ENCODE measurements at places on chromosomes 1 and 21.

DNA sequence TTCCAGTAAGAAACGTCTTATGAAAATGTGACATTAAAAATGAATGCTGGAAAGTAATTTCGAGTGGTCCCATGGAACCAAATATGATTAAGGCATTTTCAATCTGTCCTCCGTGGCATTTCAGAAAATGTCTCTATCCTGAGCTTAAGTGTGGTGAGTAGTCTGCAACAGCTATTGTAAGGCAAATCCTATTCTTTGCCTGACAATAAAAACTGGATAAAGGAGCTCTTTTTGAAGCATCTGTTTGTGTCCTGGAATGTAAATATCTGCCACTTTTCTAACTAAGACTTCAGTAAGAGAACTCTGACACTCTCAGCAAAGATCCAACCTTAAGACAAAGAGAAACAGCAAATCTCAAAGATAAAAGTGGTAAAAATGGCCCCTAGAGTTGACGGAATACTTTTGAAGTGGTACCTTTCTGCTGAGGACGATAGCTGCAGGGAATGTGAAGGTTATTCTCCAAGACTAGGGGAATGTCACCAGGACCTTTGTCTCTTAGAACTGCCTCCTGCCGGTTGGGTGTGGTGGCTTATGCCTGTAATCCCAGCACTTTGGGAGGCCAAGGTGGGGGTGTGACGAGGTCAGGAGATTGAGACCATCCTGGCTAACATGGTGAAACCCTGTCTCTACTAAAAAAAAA lies 486.7 kb upstream of the ZP4 start:
- no peak for DNase-seq

- no peak for DNase-seq
Observed at GRCh38 chr1:75341537-75341936, 207.3 kb downstream of the LHX8 start.

- no peak for DNase-seq
Observed at GRCh38 chr1:175649416-175649815, 94.0 kb downstream of the TNR start.

GRCh38 chr1:21289700-21290545 lies at the start of gene ECE1:
ECE1 (minus strand) TSS chr1:21290463; CDS start chr1:21290414, 49 bp downstream.
- DNase-seq, result no peak

GRCh38 chr1:158353303-158354075 lies at the start of gene CD1E:
CD1E (plus strand) TSS chr1:158353894; CDS start chr1:158353989, 95 bp downstream.
- no peak for DNase-seq

DNA sequence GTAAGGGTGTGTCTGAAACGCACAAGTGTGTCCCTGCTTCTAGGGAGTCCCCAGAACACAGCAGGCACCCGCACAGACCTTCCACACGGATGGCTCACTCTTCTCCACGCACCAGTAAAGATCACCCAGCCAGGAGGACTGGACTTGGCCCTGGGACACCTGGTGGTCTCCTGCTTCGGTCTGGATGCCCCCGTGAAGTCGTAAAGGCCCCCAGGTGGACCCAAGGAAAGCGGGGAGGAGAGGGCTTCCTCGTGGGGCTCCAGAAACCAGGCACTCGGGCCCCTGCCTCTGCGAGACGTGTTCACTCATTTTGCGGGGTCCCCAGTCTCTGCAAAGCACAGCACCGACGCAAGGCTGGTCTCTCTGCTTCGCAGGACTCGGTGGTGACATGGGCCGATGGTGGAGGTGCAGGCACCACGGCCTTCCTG lies 20.2 kb upstream of the COL6A2 start:
- DNase-seq, result no peak

GRCh38 chr1:53550201-53550741 lies 91.1 kb downstream of the DMRTB1 start:
- DNase-seq, result peak; percentile 30

GRCh38 chr1:81559662-81560350 lies 240.9 kb upstream of the ADGRL2 start:
- DNase-seq, result no peak

DNA sequence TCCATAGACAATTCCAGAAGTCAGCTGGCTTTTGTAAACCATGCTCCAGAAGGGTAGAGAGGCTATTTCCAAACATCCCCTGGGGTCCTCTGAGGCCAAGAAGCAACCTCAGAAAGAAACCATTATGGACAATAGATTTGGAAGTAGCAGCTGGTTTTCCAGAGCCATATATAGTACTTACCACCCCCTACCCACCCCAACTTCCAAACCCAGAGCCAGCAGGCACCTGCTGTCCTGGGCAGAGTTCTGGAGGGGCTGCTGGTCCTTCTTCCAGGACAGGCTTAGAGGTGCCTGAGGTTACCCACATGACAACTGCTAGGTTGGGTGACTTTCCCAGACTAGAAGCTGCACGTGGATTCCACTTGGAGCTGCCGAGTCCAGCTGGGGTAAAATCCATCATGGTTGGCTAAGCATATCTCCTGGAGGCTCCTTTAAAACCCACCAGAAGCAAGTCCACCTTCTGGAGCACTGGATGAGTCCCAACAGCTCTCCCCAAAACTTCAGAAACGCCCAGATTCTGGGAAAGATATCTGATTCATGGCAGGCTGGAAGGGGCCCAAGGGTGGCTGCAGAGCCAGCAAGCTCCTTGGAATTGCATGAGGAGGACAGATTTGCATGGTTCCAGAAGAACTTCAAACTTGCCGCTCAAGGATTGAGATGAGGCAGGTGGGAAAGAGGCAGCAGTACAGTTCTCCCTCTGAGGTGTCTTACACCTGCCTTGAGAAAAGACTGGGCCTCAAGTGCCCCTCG lies 5.8 kb downstream of the MYCL start:
- DNase-seq, result no peak

DNA sequence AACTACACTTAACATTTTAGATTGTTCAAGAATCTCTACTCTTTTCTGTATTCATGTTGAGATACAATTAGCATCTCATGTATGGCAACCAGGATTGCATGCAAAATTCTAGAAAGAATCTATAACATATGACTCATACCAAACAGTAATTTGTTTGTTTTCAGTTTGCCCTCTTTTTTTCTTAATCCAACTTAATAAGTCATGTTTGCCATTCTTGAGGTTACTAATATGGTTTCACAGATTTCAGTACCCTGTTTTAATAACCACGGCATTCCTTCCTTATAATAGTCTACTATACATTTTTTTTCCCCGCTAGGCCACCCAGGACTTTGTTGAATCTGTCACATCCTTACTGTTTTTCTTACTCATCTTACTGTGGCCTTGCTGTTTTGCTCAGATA lies 140.8 kb downstream of the FMN2 start:
- DNase-seq, result no peak

GRCh38 chr1:11434926-11435325 lies 44.0 kb upstream of the DISP3 start:
- no peak for DNase-seq

- peak; percentile 61 for DNase-seq
Observed at GRCh38 chr1:145858238-145858900, 512 bp downstream of the PIAS3 start.

GRCh38 chr1:231841616-231842344 lies 215.2 kb downstream of the DISC1 start:
- DNase-seq, result no peak

- peak; percentile 18 for DNase-seq
Observed at GRCh38 chr21:31733551-31734149, 1.7 kb upstream of the SCAF4 start.

- DNase-seq, result no peak
Observed at GRCh38 chr1:183837062-183837461, 32.1 kb downstream of the RGL1 start.

GRCh38 chr1:228077565-228078330 lies 4.8 kb upstream of the ARF1 start:
- DNase-seq, result no peak

GRCh38 chr1:54696262-54696661 lies 19.4 kb upstream of the TTC4 start:
- DNase-seq, result no peak
